HCT116 (cell line): ENCODE measurements at places on chromosomes 5 and 9.

DNA sequence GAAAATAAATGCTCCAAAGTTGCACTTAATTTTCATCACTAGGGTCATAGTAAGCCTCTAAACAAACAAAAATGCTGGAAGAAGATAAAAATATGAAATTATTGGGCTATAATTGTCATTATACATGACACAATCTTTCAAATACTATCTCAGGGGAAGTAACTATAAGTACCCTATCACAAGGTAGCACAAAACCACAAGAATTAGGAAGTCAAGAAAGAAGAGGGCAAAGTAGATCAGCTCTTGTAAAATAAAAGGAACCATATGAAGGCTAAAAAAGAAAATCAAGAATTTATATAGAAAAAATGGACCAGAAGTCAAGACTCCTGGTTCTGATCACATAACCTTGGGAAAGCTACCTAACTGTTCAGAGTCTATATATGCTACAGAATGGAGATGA, 48.1 kb downstream of the DIAPH1 start:
- no peaks in the 10 kb centered on the region for H3K27me3 ChIP-seq
- DNase-seq: no peak
- H3K4me3 ChIP-seq: no peak overlapping the region
- H3K36me3 ChIP-seq: peaks cover 44% of the 10 kb centered on the region
- no peaks in the 10 kb centered on the region for H3K4me1 ChIP-seq

GRCh38 chr9:132287256-132287760, 67.5 kb downstream of the SETX start:
- no peaks in the 10 kb centered on the region for H3K4me1 ChIP-seq
- peaks cover 34% of the 10 kb centered on the region for H3K36me3 ChIP-seq
- no peaks in the 10 kb centered on the region for H3K27me3 ChIP-seq
- H3K4me3 ChIP-seq: no peak overlapping the region
- no peak overlapping the region for H3K27ac ChIP-seq
- DNase-seq: no peak

GRCh38 chr5:141787376-141787775, 90.8 kb downstream of the PCDH1 start:
- no peak overlapping the region for H3K27ac ChIP-seq
- H3K4me1 ChIP-seq: peaks cover 17% of the 10 kb centered on the region
- DNase-seq: no peak
- no peak overlapping the region for H3K4me3 ChIP-seq

DNA sequence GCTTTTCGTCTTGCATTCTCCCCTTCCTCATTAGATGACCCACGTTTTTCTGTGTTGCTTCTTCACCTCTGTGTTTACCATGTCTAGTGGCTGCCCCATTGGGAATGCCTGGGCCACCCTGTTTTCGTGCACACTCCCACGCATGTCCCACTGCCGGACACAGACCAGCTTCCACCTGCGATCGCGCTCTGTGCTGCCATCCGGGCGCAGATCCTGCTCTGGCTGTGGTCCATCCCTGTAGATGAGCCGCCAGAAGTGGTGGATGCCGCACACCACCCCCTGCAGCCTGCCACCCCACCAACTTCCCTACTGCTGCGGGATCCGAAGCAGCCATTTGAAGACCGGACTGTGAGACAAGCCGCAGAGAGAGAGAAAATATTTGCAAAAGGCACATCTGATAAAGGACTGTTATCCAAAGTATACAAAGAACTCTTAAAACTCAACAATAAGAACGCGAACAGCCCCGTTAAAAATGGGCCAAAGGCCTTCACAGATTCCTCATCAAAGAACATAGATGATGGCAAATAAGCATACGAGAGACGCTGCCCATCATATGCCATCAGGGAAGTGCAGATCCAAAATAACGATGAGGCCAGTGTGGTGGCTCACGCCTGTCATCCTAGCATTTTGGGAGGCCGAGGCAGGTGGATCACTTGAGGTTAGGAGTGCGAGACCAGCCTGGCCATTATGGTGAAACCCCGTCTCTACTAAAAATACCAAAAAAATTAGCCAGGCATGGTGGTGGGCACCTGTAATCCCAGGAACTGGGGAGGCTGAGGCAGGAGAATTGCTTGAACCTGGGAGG, 163.7 kb downstream of the COL23A1 start:
- no peak overlapping the region for H3K4me3 ChIP-seq
- H3K27ac ChIP-seq: no peak overlapping the region
- no peak for DNase-seq
- H3K4me1 ChIP-seq: no peaks in the 10 kb centered on the region
- no peaks in the 10 kb centered on the region for H3K27me3 ChIP-seq

DNA sequence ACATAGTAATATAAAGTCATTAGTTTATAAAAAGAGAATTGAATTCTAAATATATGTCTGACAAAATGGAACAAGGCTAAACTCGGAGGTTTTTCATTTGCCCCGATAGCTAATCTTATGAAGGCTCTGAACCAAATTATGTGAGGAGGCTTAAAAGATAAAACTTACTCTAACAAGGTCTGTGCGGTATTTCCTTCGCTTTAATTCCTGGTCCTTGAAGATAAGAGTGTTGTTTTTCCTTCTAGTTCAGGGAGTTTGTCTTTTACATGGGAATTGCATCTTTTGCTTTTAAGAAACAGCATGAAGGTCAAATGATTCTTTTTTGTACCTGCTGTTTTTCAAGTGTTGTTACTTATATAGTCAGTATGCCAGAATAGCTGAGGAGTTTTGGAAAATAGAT, 68.2 kb downstream of the UBE2QL1 start:
- H3K4me1 ChIP-seq: no peaks in the 10 kb centered on the region
- H3K27ac ChIP-seq: no peak overlapping the region
- H3K36me3 ChIP-seq: no peaks in the 10 kb centered on the region
- no peak for DNase-seq

DNA sequence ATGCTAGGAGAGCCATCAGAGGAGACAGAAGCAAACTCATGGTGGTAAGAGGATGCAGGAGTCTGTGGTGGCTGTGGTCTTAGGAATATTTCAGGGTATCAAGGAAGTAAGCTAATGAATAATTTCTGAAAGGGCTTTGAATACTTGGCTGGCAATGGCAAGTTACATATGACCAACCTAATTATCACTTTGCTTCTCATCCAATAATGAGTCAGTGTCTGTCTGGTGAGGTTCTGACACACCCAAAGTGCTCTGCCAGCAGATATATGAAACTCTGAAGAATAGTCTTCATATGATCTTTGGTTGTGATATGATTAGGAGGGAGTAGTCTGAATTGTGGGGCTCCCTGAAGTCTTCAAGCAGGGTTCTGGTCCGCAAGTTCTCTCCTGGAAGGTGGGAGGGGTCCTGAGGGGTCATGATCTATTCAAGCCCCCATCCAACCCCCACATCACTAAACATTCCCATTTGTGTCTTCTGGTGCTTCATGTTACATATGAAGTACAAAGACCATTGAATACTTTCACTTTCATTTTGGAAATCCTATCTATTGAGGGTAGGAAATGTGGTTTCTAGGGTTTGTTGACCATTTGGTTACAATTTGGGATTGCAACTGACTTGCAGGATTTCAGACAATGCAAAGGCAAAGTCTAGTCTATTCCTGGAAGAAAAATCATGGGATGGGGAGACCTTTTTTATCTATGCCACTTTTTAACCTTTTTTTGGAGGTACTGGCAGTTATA, 199.9 kb upstream of the CDKN2B start:
- no peak overlapping the region for H3K4me3 ChIP-seq
- no peaks in the 10 kb centered on the region for H3K36me3 ChIP-seq
- peaks cover 62% of the 10 kb centered on the region for H3K4me1 ChIP-seq
- DNase-seq: no peak
- H3K27ac ChIP-seq: no peak overlapping the region

DNA sequence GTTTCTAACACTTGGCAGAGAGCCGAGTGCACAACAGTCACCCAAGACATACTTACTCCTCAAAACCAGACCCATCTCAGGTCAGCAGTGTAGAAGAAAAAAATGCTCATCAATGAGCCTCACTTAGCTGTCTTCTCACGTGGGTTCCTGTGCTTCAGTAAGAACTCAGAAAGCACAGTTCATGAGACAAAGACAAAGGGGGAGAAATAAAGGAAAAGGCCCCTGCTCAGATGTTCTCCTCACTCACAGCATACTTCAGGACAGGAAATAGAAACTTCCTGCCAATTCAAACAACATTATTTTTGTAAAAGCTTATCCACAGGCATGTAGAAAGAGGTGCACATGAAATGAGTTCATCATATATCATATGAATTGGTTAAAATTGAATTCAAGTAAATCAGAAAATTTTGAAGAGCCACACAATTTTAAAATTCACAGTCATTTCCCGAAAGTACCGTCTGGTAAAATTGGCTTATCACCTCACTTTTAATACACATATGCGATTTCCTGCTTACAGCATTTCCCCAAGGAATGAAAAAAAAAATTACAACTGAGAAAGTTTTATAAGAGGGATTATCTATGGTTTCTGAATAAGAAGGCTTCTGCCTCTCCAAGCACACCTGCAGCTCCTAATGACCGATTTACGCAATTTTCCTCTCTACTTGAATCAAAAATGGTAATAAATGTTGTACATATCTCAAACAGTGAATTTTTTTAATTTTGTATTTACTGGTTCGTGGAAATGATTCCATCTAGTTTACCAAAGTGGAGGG, 328.3 kb downstream of the TMEM167A start:
- H3K4me1 ChIP-seq: no peaks in the 10 kb centered on the region
- H3K27ac ChIP-seq: no peak overlapping the region
- no peak overlapping the region for H3K4me3 ChIP-seq
- H3K36me3 ChIP-seq: no peaks in the 10 kb centered on the region
